ENCODE measurements at places on chromosomes 11 and 22.

- no peak for DNase-seq
Observed at GRCh38 chr11:38456371-38456770, 1858.3 kb upstream of the RAG2 start.

- peak; percentile 17 for DNase-seq
Observed at GRCh38 chr11:86303257-86303656, 1.2 kb downstream of the HIKESHI start.

GRCh38 chr11:13140028-13140870 lies 131.1 kb downstream of the RASSF10 start:
- DNase-seq, result peak; percentile 47

- peak; percentile 90 for DNase-seq
Observed at GRCh38 chr22:46829117-46829891, 66.9 kb downstream of the TBC1D22A start.

DNA sequence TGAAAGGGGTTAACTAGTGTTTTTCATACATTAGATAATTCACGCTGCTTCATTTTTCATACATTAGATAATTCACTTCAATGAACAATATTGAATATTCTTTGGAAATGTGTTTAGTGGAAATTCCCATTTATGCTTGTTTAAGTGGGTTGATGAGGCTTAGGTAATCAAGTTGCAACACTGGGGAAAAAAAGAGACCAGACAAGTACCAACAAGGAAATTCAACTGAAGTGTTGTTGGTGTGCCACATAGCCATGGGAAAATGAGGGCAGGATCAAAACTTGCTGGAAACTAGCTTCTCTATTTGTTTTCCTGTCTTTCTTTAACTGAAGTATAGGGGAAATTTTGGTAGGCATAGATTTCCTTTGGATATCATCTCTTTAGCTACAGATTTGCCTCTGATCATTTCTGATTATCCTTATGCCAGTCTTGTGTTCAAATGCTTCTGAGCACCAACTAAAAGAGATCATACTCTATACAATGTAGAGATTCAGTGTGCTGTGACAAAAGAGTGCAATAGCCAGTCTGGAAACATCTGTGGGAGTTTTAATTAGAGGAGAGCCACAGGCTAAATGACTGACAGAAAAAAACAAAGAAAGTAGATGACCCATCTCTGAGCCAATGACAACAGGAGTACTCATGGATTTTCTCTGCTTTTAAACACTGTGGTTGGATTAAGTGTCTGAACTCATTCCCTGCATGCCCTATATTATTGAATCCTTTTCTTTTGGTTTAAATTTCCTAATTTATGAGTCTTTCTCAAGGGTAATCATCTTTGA lies 67.6 kb upstream of the CTSC start:
- DNase-seq, result no peak

GRCh38 chr11:112616327-112617097 lies 344.7 kb upstream of the NCAM1 start:
- DNase-seq, result no peak

GRCh38 chr22:25817092-25817943 lies 75.3 kb downstream of the MYO18B start:
- no peak for DNase-seq

- DNase-seq, result peak; percentile 68
Observed at GRCh38 chr11:66950112-66950535, 8.1 kb downstream of the PC start.

DNA sequence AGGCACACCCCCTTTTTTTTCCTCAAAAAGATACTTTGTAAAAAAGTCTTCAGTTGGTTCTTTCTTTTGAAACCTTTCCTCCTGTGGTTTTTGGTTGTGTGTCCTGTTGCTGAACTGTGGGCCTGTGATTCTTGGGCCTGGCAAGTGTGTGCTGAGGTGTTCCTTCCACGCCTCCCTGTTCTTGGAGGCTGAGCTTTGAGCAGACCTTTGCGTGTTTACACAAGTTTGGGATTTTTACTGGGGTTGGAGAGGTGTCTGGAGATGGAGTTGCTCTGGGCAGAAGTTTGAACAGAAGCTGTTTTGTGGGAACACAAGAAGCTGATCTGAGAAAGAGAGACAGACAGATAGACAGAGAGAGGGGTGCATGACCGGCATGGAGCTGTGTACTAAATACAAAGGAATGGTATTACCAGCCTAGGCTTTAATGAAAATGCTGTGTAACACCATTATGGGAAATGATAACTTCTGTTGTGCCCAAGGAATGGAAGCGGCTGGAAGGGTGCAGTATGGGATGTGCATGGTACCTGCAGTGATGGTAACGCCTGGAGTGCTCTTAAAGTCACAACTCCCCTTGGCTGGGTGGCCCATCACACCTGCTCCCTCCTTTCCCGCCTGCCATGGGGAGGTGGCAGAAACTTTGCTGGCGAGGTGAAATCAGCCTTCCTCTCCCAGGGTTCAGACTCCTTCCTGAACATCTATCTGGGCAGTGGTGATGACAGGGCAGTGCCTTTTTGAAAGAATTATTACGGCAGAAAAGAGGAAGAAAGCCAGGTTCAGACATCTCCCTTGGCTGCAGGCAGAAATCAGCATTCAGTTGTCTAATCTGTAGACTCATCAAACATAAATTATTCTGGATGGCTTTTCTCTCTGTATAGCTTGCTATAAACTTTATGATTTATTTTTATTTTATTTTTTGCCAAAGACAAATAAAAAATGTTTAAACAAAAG lies 70.4 kb downstream of the LDLRAD3 start:
- DNase-seq, result no peak

- peak; percentile 100 for DNase-seq
Observed at GRCh38 chr11:114197799-114198500, 98.2 kb upstream of the NNMT start.

DNA sequence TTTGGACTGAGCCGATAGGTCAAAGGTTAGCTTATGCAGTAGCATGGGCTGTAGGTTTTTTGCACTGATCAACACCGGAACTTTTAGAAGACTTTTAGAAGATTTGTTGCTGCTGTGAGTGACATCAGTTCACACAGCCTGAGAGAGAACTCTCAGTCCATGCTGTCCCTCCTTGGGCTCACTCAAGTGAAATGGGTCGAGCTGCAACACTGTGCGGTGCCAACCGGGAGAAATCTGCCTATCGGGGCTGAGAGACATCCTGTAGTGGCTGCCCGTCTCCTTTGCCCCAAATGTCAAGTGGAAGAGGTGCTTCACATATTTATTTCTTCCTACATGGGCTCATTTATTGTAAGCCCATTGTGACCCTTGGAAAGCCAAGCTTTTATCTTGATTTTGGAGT lies 170.2 kb downstream of the LDLRAD3 start:
- no peak for DNase-seq

- DNase-seq, result peak; percentile 85
Observed at GRCh38 chr11:95505927-95506426, 275.0 kb upstream of the SESN3 start.

- peak; percentile 36 for DNase-seq
Observed at GRCh38 chr11:78268591-78269410, 80.1 kb downstream of the USP35 start.

DNA sequence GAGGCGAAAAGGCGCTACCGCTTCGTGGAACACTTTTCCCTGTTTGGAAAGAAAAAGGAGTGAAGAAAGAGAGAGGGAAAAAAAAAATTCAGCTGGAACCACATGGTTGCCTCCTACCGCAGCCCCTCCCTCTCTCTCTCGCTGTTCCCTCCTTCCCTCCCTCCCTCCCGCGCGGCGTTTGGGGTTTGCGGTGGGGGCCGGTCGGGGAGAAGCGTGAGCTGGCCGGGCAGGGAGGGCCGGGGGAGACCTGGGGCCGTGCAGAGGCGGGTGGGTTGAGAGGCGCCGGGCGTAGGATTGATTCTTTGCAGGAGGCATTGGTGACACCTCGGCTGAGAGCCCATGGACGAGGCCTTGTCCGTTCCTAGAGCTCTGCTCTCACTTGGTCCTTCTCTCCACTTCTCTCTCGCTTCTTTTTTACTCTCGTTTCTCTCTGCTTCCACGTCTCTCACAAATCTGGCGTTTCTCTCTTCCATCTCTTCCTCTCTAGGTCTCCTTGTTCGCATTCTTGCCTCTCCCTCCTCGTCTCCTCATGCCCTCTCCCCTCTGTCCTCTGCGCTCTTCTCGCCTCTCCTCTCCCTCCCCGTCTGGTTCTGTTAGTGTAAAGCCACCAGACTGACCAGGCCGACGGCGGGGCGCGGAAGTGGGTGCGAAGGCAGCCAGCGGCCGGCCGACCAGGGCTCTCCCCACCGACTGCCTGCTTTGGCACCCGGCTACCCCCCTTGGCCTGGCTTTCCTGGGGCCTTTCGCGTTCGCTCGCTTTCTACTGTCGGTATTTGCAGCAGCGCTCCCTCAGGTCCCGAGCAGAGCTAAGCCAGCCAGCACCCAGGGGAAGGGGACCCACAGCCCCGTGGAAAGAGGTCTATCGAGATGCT lies at the start of gene CLMP:
TSS of gene CLMP (minus strand) at position 61 of the 872 bp plus-strand sequence. CDS start 308 bp downstream, outside the sequence.
- peak; percentile 69 for DNase-seq

DNA sequence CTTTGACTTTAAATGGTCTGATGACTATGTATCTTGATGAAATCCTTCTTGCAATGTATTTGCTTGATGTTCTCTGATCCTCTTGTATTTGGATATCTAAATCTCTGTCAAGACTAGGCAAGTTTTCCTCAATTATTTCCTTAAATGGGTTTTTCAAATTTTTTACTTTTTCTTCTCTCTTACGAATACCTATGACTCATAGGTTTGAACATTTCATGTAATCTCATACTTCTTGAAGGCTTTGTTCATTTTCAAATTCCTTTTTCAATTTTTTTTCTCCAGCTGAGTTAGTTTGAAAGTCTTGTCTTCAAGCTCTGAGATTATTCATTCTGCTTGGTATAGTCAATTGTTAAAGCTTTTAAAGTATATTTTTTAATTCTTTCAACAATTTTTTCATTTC lies 13.1 kb downstream of the OR10W1 start:
- peak; percentile 1 for DNase-seq

DNA sequence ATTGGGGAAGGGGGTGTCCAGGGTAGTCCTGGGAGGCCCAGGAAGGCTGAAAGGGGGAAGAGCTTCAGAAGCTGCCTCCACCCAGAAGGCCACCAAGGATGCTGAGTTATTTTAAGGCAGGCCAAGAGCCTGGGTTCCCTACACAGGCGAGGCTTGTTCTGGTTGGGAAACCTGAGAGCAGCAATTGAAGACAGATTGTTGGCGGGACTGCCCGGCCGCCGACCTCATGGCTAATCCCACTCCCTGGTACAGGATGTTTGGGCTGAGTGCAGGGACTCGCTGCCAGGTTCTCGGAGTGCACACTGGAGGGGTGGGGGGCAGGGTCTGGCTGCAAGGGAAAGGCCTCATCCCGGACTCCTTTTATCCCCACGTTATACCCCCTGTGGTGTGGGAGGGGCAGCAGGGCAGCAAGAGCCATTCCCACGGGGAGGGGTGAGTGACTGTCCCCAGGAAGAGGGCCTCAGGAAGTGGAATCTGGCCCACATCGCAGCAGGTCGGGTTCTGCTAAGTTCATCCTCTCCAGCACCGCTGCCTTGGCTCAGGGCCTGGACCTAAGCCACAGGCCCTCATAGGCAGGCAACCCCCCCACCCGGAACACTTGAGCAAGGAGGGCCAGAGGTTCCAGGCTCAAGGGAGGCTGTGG lies 43.6 kb upstream of the PRR5 start:
- peak; percentile 90 for DNase-seq

DNA sequence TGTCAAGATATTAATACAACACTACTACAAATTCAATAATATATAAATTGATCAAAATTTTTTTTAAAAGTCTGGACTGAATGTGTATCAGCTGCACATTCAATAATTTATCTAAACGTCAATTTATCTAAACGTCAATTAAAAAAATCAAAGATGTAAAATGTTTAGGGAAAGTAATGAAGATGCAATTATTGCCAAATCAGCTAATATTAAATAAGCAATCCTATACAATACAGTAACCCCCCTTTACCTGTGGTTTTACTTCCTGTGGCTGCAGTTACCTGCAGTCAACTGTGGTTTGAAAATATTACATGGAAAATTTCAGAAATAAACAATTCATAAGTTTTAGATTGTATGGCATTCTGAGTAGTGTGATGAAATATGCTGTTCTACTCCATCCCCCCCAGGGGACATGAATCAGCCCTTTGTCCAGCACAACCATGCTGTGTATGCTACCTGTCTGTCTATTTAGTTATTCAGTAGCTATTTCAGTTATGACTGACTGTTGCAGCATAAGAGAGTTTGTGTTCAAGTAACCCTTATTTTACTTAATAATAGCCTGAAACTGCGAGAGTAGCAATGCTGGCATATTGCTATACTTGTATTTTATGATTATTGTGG lies 72.2 kb downstream of the CWF19L2 start:
- peak; percentile 61 for DNase-seq

DNA sequence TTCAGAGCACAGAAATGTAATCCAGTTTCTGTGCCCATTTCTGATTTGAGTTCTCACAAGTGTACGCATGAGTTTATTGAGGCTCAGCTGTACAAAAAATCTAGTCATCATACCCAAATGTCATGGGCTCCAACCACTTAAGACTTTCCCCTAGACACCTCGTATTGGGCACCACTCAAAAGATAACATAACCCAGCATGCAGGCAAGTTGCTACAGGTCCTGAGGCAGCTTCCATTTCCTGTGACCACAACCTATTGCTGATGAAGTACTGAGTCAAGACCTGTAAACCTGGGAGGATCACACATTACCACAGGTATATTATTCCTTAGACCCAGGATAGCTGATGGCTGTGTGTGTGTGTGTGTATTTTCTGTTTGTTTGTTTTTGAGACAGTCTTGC lies 95.2 kb downstream of the MRTFA start:
- no peak for DNase-seq

GRCh38 chr11:118497831-118498230 lies 29.4 kb upstream of the TTC36 start:
- DNase-seq, result peak; percentile 76

- DNase-seq, result peak; percentile 2
Observed at GRCh38 chr11:60370811-60371298, 7.5 kb upstream of the MS4A7 start.

DNA sequence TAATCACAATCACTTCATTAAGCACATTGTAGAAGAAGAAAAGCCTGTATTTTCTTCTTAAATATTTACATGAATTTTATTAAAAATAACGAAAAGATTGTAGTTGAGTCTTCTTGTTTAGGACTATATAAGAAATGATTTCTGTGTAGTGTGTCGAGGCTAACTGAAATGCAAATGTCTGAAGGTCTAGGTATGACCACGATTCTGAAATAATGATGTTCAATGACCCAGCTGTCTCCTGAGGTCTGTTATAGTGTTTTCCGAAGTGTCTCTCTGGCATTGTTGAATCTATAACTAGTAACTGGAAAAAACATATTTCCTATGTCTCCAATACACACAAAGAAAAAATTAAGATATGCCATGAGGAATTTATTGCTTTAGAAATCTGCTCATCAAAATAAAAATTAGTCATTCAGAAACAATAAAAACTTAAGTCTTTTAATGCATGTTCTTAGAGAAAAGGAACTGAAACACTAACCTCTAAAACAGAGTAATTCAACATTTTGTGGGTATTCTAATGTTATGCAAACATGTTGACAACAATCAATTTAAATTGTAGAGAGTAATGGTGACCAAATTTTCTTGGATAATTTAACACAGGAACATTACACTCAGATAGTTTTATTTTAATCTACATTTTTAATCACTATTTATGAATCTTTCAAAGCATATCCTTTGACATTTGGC lies 55.0 kb downstream of the CASP12 start:
- DNase-seq, result no peak

DNA sequence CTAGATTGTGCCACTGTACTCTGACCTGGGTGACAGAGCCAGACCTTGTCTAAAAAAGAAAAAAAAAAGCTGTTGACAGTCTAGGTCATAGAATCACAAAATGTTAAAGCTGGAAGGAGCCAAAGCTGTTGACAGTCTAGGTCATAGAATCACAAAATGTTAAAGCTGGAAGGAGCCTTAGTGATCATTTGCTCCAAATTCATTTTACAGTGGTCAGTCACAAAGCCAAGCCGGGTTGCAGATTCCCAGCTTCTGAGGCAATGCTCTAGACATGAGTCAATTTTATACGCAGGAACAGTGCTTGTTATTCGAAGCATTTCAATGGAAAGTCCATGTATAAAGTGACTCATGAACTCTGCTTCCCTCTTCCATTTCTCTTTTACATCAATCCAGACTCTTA lies 47.4 kb downstream of the SYT13 start:
- peak; percentile 58 for DNase-seq

All from choroid plexus epithelial cell (primary cell).